RPMI8226 (cell line): ENCODE measurements at places on chromosomes 4 and X.

DNA sequence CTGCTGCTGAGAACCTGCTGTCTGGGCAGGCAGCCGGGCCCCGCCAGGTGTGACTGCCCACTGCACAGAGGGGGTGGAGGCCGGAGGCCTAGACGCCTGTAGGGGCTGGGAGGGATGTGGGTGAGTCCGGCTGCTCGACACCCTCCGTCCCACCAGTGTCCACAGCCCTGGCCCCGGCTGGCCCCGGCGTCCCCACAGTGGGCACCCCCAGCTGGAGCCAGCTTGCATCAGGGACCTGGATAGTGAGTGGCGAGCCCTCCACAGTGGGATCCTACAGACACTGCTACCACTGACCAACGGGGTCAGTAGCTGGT lies 34.7 kb upstream of the SPON2 start:
- no peak for DNase-seq

GRCh38 chr4:115873048-115873447 lies 759.6 kb upstream of the NDST4 start:
- DNase-seq = no peak

- no peak for DNase-seq
Measured at GRCh38 chr4:15117270-15117946, 115.1 kb downstream of the CPEB2 start.

DNA sequence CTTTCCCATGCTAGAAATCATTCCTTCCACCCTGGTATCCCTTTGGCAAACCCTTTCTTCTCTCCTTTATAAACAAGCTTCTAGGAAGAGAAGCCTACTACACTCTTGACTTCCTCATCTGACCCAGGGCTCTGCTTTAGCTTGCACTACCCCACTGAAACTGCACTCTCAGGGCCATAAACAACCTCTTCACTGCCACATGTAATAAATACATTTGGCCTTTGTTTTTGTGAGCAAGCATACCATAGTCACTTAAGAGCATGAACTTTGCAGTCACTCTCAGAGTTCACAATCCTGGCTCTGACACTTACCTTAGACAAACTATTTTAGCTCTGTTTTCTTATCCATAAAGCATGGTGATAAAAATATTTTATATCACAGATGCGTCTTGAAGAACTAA lies 50.7 kb upstream of the USP38 start:
- DNase-seq = no peak

- peak; percentile 3 for DNase-seq
Measured at GRCh38 chr4:26746802-26747213, 113.8 kb upstream of the STIM2 start.

DNA sequence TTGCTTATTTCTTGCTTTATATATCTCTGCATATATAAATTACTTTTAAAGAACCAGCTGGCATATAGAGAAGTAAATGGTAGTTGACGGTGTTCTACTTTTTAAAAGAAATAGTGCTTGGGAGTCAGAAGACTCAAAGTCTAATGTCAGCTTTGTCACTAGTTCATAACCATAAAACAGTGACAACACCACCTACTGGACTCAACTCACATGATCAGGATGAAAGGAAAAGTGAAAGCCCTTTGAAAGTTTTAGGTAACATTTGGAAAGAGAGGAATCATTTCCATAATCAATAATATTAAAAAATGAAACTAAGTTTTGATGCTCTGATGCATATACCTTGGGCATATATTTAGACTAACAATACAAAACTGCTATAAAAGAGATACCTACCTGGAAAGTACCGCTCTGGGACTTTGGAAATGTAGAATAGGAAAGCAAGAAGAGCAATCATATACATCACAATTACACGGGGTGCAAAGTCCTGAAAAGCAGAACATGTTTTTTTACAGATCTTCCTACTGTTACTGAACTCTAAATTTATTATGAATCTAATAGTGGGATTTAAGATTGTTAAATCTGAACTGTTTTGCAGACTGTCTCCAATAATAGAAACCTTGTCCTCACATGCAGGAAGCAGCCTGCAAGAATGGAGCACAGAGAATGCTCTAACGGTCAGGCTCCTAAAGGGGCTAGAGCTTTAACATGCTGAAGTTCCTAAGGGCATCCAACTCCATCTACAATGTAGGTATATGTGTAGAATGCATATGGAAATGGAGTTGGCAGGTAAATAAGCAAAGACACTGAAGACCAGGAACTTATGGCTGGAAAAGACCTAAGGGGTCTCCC lies 15.6 kb downstream of the PAQR3 start:
- no peak for DNase-seq

DNA sequence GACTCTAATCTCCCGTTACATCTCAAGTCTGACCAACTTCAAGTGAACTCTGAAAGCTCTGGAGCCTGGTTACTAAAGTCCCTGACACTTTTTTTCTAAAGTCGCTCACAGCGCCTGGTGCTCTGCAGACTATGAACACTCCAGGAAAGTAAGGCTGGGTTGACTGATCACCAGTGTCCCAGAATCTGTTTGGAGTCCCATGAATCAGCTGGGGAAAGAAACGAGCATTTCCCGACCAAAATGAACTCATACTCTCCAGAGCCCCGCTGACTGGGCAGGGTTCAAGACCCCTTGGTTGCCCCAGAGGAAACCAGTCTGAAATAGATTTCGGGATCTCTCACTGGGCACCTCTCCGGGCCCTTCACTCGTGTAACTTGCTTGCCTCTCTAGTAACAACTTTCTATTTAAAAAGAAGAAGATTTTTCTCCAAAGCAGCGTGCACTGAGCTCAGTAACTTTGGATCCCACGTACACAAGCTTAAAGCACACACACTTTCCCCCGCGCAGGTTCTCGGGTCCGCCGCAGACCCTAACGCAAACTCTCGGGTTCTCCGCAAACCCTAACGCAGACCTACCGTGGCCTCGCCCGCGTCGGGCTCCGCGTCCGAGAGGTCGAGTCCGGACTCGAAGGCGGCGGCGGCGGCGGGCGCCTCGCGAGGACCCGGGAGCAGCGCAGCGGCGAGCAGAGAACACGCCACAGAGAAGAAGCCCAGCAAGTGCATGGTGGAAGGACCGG lies 964 bp downstream of the VEGFC start:
- no peak for DNase-seq

GRCh38 chr4:152158225-152158624 lies 377.7 kb downstream of the FBXW7 start:
- DNase-seq = no peak

GRCh38 chrX:39840133-39840532 lies 257.6 kb downstream of the BCOR start:
- DNase-seq = no peak

DNA sequence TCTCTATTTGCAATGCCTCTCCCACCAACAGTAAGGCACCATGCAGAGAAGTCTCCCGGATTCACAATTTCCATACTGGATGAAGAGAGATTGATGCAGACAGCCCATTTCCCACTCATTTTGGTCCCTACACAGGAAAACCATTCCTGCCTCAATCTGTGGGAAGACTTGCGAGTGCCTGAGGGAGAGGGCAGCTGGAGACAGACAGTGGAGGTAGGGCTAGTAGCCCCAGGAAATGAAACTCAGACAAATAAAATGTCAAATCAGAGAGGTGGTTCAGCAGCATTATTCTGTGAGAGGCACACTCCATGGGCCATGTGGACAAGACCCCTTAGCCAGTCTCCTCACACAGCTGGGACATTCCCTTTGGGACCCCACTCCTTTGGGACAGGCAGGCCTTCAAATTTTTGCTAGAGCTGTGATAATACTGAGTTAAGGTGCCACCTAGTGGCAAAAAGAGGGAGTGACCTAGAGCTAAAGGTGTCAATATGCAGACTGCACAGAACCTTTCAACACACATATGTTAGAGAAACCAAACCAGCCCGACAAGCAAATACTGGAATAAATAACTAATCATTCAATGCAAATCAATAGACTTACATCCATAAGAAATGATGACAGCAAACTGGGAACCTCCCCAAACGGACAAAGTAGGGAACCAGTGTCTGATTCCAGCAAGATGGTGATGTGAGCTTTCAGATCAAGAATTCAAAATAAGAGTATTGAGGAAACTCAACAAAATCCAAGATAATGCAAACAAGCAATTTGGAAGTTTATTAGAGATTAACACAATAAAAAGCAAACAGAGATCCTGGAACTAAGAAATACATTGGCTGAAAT lies 1865.3 kb upstream of the AGA start:
- DNase-seq = peak; percentile 48

- no peak for DNase-seq
Measured at GRCh38 chrX:139720136-139720535, 12.2 kb upstream of the MCF2 start.

DNA sequence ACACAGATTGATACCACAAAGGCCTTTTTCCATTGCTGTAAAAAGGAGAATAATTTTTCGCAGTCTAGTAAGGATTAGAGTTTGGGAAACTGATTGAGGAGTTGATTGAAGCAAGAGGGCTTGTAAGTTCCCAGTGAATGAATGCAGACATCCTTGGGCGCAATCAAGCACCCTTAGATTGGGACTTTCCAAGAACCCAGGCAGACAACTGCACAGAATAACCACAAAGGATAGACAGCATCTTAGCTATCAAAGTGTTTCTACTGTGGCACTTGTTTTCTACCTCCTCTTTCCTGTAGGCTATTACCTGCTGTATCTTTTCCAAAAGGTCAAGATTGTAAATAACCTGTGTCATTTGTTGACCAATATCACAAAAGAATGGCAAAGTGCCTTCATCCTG lies 2.6 kb downstream of the COX18 start:
- DNase-seq = no peak

DNA sequence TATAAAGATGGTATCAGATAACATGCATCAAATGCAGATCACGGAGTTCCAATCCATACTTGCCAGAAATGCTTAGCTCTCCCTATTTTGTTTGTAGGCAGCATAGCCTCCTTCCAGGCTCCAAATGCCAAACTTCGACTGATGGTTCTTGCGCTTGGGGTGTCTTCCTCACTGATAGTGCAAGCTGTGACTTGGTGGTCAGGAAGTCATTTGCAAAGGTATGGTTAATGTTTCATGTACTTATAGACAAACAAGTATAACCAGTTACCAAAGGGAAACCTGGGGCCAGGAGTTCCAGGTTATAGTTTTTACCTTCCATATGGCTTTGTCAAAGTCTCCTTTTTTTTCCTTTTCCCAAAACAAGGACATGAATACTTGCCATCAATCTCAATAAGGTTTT lies 5.3 kb downstream of the CWH43 start:
- no peak for DNase-seq

DNA sequence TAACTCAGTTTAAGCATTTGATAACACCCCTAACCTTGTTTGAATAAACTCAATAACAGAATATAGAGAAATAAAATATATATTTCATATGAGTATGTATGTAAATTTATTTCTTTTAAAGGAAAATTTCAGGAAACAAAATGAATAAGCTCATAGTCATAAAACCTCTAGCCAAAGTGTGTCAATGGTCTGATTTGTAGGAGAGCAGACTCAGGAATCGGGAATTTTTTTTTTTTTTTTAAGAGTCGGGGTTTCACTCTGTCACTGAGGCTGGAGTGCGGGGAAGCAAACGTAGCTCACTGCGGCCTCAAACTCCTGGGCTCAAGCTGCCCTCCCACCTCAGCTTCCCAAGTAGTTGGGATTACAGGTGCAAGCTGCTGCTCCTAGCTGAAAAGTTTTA lies 2.4 kb downstream of the PKD2 start:
- peak; percentile 5 for DNase-seq

GRCh38 chrX:56068274-56068758 lies 163.8 kb upstream of the KLF8 start:
- DNase-seq = peak; percentile 91

DNA sequence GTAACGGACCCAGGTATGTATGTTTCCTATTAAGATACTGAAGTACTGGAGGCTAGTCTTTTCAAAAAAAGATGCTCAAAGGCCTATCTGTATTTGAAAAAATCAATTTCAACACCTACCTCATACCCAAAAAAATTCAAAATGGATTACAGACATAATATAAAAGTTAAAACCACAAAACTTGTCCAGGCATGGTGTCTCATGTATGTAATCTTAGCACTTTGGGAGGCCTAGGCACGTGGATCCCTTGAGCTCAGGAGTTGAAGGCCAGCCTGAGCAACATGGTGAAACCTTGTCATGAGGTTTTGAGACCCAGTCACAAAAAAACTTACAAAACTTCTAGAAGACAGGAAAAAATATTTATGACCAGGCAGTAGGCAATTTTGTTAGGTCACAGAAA lies 16.7 kb downstream of the RBMX start:
- no peak for DNase-seq
